ENCODE measurements at places on chromosomes 13 and 19. TPM values are rescaled to one million over a fixed set of nuclear protein-coding genes. Genes with fewer than 3 reads are reported as not detected.

Gene TNFSF9
- total RNA-seq = 6.3 TPM

Gene NUP58
- 22.4 TPM for total RNA-seq

Gene NFIX
- total RNA-seq = 32.3 TPM

Gene ZNF221
- total RNA-seq = 12.9 TPM

Gene CPAMD8
- 1.3 TPM for total RNA-seq

Gene PGLYRP2
- not detected for total RNA-seq

Gene CEACAM20
- not detected for total RNA-seq

Gene PSG2
- not detected for total RNA-seq

Gene LRRC63
- not detected for total RNA-seq

Gene HSPB6
- total RNA-seq = 1.7 TPM

Gene ITM2B
- total RNA-seq = 438 TPM

Gene NLRP4
- total RNA-seq = not detected

Gene SIGLECL1
- not detected for total RNA-seq

Gene GGN
- not detected for total RNA-seq

Gene CCDC70
- total RNA-seq = not detected
